ENCODE measurements at places on chromosomes 7 and 10.

- no peak for DNase-seq
These were observed 8.0 kb downstream of the DPYSL4 start for GRCh38 chr10:132194726-132195125.

DNA sequence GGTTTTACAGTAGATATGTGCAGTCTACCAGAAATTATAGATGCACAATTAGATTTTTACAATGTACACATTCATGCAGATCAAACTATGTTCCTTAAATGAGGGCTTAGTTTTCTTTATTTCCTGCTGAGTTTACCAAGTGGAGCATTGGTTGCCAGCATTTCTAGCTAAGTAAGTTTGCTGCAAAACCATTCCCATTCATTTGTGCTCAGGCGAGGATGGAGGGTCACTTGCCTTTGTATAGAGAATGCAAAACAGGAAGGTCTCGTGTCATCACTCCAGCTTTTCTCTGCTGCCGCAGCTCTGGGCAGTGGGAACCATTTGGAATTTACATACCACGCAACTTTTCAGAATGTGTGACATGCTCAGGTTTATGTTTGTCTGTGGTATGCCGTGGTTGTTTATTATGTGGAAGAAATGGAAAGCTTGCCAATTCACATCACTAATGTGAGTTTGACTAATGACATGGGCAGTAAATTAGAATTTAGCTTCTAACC, 198.6 kb downstream of the TRIL start:
- DNase-seq = no peak

- DNase-seq = no peak
These were observed 102.3 kb upstream of the SEMA3E start for GRCh38 chr7:83751217-83751616.

GRCh38 chr7:122380992-122381391, 76.4 kb upstream of the FEZF1 start:
- no peak for DNase-seq

GRCh38 chr10:6482737-6483357, 97.2 kb downstream of the PRKCQ start:
- DNase-seq = no peak

DNA sequence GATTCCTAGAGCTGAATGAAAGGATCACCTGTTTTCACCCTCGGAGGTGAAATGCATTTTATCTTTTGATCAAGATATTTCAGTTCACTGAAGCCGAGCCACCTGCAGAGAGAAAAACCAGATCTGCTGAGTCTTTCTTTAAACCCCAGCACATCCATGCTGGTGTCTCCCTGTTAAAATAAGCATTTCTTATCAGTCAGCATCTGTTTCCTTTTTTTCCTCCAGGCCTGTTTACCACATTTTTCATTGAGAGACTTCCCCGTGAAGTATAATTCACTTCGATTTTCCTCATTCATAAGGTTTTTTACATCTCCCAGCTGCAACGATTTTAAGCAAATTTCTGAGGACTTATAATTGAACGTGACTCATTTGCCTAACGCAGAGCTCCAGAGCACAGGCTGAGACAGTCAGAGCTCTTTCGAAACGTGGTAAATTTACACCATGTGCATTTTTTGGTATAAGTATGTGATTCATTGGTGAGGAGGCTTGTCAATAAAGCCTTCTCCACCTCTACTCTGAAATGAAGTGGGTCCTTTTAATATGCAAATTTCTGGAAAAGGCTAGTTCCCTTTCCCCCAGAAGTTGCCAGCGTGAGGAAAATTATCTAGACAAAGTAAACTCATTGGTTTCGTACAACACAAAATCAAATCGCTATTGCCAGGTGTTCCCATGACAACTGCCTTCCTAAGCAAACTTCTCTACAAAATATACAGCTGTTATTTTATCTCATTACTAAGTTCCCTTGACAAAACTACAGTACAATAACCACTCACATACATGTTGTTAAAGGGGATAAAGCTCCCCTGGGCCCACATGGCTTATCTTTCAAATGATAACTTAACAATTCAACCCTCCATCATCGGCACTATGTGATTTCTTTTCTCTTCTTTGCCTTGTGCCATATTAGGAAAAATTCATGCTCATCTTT, 374.8 kb upstream of the AKR1E2 start:
- DNase-seq = no peak

GRCh38 chr10:75352650-75353049, 48.9 kb downstream of the ZNF503 start:
- no peak for DNase-seq

- no peak for DNase-seq
These were observed 68.4 kb downstream of the HACD1 start for GRCh38 chr10:17548770-17549169.

DNA sequence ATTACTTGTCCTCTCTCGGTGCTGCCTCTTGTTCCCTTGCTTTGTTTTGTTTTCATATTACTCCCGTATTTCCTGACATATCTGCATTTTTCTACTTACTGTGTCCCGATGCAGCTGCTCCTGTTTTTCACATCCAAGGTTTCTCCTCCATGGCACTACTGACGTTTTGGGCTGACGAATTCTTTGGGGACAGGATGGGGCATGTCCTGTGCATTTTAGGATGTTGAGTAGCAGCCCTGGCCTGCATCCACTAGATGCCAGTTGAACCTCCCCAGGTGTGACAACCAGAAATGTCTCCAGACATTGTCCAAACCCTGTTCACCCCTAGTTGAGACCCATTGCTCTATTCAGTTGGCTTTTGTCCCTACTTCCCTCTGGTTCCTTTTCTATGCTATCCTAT, 12.4 kb downstream of the ZNF789 start:
- DNase-seq = no peak

DNA sequence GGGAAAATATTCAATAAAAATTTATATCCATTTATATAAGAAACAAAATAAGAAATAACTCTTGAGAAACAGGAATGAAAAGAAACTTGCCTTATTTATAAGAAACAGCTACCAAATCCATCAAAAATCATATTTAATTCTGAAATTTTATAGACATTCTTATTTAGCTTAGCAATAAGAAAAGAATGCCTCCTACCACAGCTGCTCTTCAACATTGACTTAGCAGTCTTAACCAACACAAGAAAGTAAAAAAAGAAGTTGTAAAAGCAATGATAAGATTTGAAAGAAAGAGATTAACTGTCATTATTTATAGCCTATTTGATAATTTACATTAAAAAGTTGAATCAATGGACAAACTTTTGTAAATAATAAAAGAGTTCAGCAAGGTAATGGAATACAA, 212.8 kb downstream of the ZNF365 start:
- no peak for DNase-seq

DNA sequence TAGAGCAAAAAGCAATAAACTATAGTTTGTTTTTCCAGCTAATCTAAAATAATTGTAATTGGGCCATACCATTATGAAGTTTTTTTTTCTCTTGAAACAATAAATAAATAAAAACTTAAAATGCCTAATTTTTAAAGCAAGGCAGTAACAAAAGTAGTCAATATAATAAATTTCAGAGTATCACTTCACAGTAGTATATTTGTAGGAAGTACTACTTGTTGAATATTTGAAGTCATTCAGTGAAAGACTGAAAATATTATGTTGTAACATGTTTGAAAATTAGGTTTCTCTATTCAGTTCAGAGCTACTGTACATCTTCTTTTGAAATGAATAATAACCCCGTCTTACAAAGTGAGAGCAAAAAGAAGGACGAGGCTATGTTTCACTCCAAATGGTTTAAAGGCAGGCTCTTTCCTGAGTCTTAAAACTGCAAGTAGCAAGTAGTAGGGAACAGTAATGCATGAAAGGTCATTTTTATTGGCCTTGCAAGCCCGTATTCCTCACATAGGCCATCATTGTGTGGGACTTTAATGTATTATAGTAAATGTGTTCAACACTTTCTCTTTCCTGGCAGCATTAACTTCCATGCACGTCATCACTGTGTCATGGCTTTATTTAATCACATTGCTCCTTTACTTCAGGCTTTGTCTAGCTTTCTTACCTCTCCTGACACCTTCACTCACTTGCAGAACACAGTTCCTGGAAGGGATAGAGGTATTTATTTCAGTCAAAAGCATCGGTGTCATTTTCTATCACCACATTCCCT, 141.4 kb downstream of the VTI1A start:
- DNase-seq = no peak

GRCh38 chr10:86830043-86830591, 73.7 kb downstream of the BMPR1A start:
- no peak for DNase-seq

- no peak for DNase-seq
These were observed 63.9 kb downstream of the VOPP1 start for GRCh38 chr7:55508221-55509011.

DNA sequence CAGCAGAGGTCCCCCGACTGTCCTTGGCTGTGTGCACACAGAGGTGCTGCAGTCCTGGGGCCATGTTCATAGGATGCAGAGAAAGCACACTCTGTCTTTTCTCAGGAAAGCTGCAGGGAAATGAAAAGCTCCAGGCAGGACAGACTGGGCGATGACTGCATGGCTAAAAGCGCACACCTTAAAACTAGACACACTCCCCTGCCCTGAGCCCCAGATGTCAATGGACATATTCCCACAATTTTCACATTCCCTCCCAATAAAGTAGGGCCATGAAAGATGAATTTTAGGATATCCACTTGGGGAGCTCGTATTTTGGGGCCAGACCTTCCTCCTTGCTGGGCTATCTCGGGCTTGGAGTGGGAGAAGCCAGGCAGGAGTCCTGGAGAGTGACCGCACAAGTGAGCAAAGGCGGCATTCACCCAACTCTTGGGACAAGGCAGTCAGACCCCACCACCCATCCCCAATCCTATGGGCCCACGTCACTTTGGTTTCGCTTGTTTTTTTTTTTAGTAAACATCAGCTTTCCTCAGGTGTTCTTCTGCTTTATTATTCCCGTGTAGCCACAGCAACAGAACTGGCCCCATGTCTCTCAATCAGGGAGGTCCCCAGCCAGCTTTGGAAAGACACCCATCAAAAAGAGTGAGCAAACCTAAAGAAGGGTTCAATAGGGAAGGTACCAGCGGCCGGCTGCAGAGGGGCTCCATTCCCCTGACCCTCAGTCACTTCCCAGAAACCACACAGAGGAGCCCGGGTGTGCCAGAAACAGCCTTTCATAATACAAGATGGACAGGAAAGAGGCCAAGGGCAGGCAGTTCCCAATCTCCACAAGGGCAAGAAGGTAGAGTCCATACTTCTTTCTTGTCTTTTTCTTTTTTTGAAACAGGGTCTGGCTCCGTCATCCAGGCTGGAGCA, 12.7 kb downstream of the GPRIN2 start:
- no peak for DNase-seq

DNA sequence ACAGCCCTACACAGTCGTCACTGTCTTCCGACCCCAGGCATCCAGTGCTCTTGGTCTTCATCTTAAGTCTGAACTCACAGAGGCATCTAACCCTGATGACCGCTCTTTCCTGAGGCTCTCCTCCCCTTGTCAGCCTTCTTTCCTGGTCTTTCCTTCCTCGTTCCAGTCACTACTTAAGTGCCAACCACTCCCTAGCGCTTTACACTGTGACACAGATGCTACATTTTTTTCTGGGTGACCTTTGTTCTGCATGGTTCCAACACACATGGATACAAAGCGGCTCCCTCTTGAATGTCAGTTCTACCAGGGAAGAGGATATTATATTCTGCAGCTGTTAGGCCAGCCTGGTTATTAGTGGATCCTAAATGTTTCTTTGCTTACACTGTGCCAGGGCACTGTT, 12.7 kb downstream of the YWHAG start:
- DNase-seq = no peak

- DNase-seq = no peak
These were observed 3.6 kb upstream of the CDH23 start for GRCh38 chr10:71392791-71393781.

GRCh38 chr10:130464426-130464825, 328.2 kb downstream of the GLRX3 start:
- DNase-seq = no peak

DNA sequence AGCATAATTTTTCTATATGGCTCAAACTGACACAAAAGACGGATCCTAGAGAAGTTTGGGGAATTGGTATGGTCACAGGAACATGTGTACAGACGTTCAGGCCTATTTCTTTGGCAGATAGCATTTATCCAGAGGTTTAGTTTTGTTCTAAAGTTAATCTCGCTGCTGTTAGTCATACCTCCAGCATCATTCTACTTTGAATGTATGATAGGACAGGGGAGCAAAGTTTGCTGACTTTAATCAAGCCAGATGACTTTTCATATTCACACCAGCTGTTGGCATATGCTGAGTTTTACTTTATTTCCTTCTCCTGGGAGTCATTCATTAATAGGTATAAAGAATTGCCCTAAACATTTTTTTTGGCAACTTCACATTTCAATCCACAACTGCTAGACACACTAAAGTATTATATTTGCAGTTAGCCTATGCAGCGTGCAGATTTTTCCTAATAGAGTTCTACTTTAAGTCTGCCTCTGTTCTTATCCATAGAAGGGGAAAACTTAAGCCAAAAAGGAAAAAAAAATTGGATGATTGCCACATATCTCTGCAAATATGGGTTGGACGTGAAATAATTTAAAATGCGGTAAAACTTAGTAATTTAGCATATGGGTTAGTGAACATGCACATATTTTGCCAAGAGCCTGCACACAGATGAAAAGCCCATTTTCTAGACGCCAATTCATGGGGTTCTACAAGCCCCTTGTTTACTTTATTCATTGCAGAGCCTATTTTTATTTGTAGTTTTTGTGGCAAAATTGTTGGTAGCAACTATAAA, 213.1 kb downstream of the C7orf25 start:
- no peak for DNase-seq

DNA sequence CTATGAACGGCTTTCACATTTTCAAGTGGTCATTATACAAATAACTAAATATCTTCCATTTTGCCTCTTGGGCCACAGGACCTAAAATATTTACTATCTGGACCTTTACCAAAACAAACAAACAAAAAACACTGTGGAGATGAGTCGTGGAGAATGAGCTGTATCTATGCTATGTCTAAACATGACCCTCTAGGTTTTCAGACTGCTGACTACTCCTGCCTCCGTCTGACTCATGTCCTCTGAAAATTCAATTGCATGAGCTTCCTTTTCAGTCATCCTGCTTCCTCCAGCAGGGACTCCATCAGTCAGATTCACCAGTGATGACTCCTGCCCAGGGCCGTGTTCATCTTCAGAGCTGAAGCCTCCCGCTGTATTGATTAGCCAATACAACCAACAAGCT, 96.8 kb downstream of the COL28A1 start:
- no peak for DNase-seq

- DNase-seq = no peak
These were observed 4.3 kb downstream of the SHH start for GRCh38 chr7:155807789-155808548.

- DNase-seq = no peak
These were observed 47.1 kb upstream of the TMEM72 start for GRCh38 chr10:44864051-44864450.

- no peak for DNase-seq
These were observed 415.1 kb upstream of the C7orf33 start for GRCh38 chr7:148175512-148175911.

- no peak for DNase-seq
These were observed 54.7 kb downstream of the ADAMTS14 start for GRCh38 chr10:70726909-70727495.

- no peak for DNase-seq
These were observed 2.5 kb upstream of the ZNF33A start for GRCh38 chr10:38007991-38008390.

DNA sequence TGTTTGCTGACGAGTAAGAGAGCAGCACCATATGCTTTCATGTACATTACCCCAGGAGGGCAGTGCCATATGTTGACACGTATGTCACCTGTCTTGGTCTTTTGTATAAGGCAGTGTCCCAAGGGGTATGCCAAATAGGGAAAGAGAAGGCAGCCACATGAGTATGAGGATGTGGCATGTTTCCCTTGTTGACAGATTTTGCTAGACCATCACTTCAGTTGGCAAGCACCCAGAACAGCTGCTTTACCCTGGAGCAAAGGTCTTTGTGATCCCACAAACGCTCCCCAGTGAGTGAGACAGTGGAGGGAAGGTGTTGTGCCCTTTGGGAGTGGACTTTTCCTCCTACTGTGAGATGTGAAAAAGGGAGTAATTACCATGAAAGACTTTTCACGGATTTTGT, 350.1 kb downstream of the ETV1 start:
- DNase-seq = no peak
